Dermis blood vessel endothelial cell (primary cell): ENCODE measurements at places on chromosomes 16 and 17.

GRCh38 chr17:78873519-78874340 is 29.3 kb downstream of the CEP295NL start:
- peak; percentile 89 for DNase-seq

GRCh38 chr16:54934481-54935265 is 4.0 kb downstream of the IRX5 start:
- DNase-seq: peak; percentile 17

- no peak for DNase-seq
Measured at GRCh38 chr17:29250666-29251065, 4.0 kb downstream of the CRYBA1 start.

DNA sequence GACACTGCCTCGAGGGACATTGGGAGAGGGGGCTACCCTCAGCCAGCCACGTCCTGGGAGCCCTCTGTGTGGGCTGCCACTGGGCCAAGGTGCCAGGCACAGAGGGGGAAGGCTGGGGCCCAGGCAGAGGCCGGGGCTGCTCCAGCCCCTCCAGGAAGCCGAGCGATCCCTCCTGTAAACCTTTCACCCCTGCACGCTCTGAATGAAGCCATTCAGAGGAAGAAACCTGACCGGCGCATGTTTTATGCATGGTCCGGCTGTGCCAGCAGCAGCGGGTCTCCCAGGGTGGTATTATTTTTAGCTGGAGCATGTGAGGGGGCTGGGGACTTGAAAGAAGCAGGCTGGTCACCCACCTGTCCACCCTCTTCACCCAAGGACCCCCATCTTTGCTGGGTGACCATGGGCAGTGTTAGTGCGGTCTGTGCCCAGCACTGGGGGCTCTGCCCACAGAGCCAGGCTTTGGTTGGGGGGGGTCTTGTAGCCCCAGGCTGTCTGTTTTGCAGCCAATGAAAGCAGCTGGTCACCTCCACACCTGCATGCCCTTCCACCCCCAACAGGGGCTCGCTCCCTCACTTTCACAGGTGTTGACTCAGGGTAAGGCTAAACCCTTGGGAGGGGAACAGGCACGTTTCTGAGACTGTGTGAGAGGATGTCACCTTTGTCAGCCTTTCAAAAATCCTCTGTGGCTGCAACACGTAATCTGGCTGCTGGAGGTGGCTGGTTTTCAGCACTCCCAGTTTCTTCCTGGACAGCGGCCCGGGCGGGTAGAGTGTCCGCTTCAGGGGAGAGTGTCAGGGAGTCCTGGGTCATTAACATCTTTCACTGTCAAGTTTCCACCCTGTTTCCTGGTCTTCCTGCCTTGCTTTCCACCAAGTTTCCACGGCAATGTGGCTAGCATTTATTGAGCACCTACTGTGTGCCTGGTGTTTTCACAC is 77.1 kb upstream of the BRD7 start:
- no peak for DNase-seq

GRCh38 chr17:72349491-72349995 is 228.7 kb downstream of the SOX9 start:
- DNase-seq: no peak

DNA sequence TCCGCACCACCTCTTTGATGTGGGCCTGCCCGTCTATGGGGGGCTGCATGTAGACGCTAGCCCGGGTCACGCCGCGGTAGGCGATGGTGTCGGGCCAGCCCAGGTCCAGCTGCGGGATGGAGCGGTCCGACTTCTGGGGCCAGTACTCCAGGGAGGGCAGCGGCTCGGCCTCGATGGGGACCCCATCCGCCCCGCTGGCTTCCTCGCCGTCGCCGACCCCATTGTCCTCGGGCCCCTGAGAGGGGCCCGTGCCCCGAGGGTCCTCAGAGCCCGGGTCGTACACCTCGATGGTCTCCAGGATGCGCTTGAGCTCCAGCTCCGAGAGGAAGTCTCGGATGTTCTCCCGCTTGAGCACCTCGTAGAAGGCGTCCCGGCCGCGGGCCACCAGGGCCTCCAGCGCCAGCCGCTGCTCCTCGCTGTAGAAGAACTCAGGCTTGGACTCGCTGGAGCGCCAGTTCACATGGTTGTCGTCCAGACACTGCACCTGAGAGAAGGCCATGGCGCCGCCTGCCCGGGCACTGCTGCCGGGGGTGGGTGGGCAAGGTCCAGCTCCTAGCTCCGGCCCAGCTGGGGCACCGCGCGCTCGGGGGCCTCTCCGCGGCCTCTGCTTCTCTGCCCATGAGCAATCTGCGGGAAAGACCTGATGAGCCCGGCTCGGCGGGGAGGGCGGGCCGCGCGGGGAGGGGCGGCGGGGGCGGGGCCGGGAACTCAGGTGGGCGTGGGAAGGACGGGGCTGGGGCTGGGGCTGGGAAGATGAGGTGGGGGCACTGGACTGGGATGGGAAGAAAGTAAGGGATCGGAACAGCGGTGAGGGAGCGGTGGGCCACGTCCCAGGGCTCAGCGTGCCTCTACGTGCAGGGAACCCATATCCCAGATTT is 782 bp downstream of the FAM83G start:
- DNase-seq: peak; percentile 41

GRCh38 chr17:27415120-27415795 is 41.0 kb upstream of the KSR1 start:
- DNase-seq: no peak

- DNase-seq: no peak
Measured at GRCh38 chr16:68517606-68518166, 21.4 kb upstream of the ZFP90 start.

DNA sequence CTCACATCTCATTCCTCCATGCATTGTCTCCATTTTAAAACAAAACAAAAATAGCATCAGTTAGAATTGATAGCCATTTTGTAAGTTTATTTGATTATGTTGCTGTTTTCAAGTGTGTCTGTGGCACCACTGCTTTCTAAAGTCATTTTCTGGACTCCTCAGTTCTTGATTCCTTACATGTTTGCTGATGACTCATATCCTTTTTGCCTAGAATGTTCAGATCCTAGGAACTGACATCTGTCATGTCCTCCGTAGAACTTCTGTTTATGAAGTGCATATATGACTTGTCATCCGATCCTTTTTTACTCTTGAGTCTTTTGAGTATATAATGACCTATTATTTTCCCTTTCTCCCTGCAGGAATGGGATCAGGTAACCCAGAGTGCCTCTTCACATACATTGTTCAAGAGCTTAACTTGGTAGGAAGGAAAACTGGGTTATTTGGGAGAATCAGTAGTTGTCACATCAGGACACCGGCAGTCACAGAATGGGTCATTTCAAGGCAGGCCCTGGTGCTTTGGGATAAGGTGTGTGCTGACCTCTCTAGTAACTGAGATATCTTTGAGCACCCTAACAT is 69.2 kb downstream of the MAP2K4 start:
- peak; percentile 80 for DNase-seq

DNA sequence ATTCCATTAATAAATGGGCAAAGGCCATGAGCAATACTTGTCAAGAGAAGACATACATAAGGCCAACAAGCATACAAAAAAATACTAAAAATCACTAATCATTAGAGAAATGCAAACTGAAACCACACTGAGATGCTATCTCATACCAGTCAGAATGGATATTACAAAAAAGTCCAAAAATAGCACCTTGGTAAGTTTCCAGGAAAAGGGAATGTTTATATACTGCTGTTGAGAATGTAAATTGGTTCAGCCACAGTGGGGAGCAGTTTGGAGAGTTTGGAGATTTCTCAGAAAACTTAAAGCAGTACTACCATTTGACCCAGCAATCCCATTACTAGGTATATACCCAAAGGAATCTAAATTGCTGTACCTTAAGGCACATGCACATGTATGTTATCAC is 467.7 kb downstream of the CDH11 start:
- no peak for DNase-seq

DNA sequence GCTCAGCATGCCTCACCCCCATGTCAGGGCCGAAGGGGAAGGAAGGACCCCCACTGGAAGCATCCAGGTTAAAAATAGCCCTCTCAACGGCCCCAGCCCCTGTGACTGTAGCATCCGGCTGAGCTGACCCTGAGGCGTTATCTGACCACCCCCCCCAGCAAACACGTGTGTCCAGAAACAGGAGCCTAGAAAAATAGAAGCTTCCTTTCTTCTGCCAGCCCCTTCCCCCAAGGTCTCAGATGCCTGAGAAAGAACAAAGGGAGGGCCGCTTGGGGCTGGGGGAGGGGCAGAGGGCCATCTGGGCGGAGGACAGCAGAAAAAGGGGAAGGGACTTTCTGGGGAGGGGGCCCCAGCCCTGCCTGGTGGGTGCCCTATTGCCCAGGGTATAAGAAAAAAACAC is 55.8 kb downstream of the ACTG1 start:
- peak; percentile 76 for DNase-seq
